ENCODE measurements at places on chromosomes 7 and 10. TPM values are rescaled to one million over a fixed set of nuclear protein-coding genes. Genes with fewer than 3 reads are reported as not detected.

DNA sequence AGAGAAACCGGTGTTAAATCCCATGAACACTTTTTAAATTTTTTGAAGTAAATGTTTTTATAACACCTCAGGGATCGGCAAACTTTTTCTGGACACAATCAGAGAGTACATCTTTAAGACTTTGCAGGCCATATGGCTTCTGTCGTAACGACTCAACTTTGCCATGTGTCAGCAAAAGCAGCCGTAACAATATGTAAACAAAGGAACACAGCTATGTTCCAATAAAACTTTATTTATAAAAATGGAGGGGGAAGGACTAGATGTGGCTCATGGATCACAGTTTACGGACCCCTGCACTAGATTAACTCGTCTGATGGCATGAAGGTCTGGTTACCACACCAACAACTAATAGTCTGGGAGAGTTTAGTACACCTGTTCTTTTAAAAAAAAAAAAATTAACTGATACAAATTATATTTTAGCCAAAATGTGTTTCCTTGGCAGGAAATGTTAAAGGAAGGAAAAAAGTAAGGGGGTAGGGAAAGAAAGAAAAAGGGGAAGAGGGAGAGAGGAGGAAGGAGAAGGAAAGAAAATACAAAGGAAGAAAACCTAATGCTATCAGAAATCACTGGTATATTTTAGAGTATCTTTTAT, 50.2 kb downstream of the ABI1 start:
- no peak for DNase-seq

GRCh38 chr7:95304990-95305389, 19.3 kb downstream of the PON1 start:
- no peak for DNase-seq

- peak; percentile 78 for DNase-seq
Observed at GRCh38 chr7:155889636-155890511, 77.6 kb upstream of the SHH start.

- no peak for DNase-seq
Observed at GRCh38 chr7:117096330-117096729, 143.0 kb downstream of the ST7 start.

GRID2IP gene
- polyA plus RNA-seq, result not detected

NYAP1 gene
- polyA plus RNA-seq, result 0.14 TPM

CALML5 gene
- polyA plus RNA-seq, result not detected

Measured in spleen (tissue), 13 donors.